GM23248 (cell line): ENCODE measurements at places on chromosomes 12 and 14. TPM values are rescaled to one million over a fixed set of nuclear protein-coding genes. Genes with fewer than 3 reads are reported as not detected.
A peak's percentile ranks its signal among the peaks of the same experiment; 100 is the strongest.

DNA sequence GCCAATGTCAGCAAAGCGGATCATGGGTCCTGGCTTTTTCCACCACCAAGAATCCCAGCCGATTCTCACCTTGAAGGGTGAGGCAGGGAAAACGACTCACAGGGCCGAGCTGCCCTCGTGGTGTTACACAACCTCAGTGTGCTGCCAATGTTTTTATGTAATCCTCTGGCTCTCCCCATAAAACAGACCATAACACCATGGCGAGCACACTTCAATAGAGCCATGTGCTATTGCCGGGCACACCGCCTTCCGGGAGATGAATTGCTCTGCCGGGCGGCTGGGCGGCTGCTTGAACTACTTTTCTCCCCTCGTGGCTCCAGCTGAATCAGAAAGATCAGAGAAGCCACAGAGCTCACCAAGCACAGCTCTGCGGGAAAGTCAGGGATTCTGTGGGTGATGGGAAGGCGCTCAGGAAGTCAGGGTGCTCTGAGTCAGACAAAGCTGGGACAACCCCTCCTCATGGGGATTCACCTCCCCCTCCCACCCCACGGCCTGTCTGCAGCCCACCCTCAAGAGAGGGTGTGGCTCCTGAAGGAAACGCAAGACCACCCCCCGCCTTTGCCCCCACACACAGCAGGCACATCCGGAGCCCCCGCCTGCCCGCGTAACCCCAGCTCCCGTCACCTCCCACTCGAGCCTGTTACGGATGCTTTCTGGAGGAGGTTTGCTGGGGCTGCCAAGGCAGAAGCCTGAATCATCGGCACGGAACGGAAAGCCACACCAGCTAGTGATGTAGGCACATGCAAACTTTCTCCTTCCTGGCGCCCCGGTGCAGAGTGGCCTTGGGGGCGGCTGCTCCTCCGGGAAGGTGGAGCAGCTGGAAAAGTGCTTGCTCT, 1.8 kb downstream of the GALNT9 start:
- H3K4me3 ChIP-seq: peak overlapping the region; percentile 60
- peak; percentile 98 for DNase-seq
- H3K27ac ChIP-seq: peak overlapping the region; percentile 78

- H3K4me1 ChIP-seq: no peaks in the 10 kb centered on the region
- H3K27ac ChIP-seq: no peak overlapping the region
- H3K36me3 ChIP-seq: no peaks in the 10 kb centered on the region
Measured at GRCh38 chr12:64323476-64324225, 66.9 kb downstream of the C12orf56 start.

GRCh38 chr14:95254288-95254687, 65.4 kb downstream of the CLMN start:
- DNase-seq: no peak
- H3K36me3 ChIP-seq: no peaks in the 10 kb centered on the region
- H3K4me3 ChIP-seq: no peak overlapping the region
- no peaks in the 10 kb centered on the region for H3K27me3 ChIP-seq

GRCh38 chr14:105203057-105203531, 22.0 kb upstream of the NUDT14 start:
- no peaks in the 10 kb centered on the region for H3K4me1 ChIP-seq
- no peaks in the 10 kb centered on the region for H3K36me3 ChIP-seq
- H3K27ac ChIP-seq: no peak overlapping the region
- peak; percentile 84 for DNase-seq

DNA sequence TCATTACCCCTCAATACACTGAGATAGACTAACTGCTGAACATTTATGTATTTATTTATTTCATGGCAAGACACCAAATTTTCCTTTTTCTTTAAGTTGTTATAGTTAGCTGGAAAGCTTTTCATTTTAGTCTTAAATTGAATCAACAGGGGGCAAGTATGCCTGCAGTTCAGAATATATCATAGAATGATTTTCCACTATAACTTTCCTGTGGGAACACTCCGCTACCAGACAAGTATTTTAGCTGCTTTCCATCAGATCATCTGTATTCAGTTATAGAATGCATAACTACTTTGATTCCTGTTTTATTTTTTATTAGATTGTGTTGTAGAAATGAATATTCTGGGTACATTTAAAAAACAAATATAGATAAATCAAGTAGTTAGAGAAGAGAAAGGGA, 102.0 kb downstream of the SLC6A15 start:
- no peak for DNase-seq
- H3K4me3 ChIP-seq: no peak overlapping the region
- H3K36me3 ChIP-seq: no peaks in the 10 kb centered on the region
- H3K27ac ChIP-seq: no peak overlapping the region

DNA sequence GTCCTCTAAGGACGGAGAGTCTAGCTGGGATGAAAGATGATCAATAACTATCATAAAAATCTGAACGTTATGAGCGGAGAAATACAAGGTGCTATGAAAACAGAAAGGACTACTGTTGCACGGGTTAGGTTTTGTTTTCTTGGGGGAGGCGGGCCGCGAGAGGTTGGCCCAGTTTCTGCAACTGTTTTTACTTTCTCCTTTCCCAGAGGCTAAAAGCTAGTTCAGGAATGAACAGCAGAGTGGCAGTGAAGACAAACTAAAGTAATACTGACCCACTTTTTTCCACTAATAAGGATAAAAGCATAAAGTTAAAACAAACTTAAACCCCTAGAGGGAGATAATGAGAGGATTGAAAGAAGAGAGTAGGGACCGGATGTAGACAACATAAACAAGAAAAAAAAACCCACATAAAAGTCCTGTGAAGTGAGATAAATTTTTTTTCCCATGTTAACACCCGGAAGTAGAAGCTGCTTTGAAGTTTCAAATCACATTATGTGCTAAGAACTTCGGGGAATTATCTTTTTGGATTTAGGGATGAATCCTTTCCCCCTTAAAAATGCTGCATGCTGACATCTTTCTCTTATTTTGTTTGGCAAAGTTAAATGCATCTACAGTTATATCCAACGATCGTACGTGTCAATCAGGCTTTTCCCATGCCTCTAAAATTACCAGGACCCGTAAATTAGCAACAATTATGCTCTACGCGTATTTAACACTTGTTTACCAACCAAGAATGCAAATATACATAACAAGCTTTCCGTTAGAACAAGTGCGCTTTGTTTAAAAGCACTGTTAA, 1.0 kb upstream of the CDK17 start:
- H3K4me1 ChIP-seq: peaks cover 19% of the 10 kb centered on the region
- no peaks in the 10 kb centered on the region for H3K27me3 ChIP-seq
- H3K36me3 ChIP-seq: no peaks in the 10 kb centered on the region

DNA sequence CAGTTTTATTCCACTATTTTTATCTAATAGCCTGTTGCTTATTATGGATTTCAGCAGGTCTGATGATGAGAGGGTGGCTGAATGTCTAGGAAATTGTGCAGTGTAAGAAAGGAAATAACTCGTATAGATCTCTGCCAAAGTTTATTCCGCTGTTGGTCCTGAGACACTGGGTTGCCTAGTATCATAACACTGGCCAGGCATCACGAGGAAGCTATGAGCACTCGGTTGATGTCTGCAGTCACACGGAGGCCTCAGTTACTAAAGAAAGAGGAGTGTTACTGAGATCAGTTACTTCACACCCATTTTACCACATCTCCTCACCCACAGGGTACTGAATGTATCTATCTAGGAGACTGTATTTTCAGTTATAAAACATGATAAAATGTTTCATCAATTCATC, 21.9 kb downstream of the BHLHE41 start:
- H3K36me3 ChIP-seq: no peaks in the 10 kb centered on the region
- no peak overlapping the region for H3K27ac ChIP-seq
- no peak for DNase-seq
- H3K4me3 ChIP-seq: no peak overlapping the region

DNA sequence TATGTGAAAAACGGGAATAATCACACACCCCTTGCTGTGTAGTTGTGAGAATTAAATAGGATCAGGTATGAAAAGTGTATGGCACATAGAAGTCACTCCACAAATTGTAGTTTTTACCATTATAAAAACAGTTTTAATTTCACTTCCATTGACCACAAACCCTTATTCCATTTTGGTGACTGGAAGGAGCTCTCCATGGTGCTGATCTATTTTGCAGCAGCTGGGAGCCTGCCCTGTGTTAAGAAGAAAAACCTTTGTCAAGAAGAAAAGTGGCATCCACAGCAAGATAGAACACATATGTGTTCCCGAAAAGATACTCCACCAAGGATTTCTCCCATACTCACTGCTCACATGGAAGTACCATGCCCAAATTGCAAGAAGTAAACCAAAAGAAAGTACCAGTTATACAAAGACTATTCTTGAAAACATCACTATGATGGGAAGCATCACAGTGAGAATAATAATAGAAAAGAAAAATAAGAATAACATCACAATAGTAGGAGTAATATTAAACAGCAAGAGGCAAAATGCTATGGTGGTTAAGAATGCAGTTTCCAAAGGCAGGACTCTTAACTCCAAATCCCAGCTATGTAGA, 58.7 kb downstream of the TUNAR start:
- no peaks in the 10 kb centered on the region for H3K4me1 ChIP-seq
- H3K4me3 ChIP-seq: no peak overlapping the region
- peak; percentile 57 for DNase-seq
- H3K27ac ChIP-seq: no peak overlapping the region
- H3K36me3 ChIP-seq: no peaks in the 10 kb centered on the region

- H3K4me3 ChIP-seq: no peak overlapping the region
- no peaks in the 10 kb centered on the region; the same call in 1 of the 2 replicates for H3K27me3 ChIP-seq
- no peaks in the 10 kb centered on the region for H3K36me3 ChIP-seq
- no peak for DNase-seq
- no peaks in the 10 kb centered on the region for H3K4me1 ChIP-seq
- no peak overlapping the region for H3K27ac ChIP-seq
Measured at GRCh38 chr12:116647813-116648212, 88.6 kb downstream of the MAP1LC3B2 start.

- peaks cover 83% of the 10 kb centered on the region for H3K27me3 ChIP-seq
- no peaks in the 10 kb centered on the region for H3K36me3 ChIP-seq
- no peak for DNase-seq
Measured at GRCh38 chr12:53758081-53758729, 6.4 kb upstream of the CISTR start.

DNA sequence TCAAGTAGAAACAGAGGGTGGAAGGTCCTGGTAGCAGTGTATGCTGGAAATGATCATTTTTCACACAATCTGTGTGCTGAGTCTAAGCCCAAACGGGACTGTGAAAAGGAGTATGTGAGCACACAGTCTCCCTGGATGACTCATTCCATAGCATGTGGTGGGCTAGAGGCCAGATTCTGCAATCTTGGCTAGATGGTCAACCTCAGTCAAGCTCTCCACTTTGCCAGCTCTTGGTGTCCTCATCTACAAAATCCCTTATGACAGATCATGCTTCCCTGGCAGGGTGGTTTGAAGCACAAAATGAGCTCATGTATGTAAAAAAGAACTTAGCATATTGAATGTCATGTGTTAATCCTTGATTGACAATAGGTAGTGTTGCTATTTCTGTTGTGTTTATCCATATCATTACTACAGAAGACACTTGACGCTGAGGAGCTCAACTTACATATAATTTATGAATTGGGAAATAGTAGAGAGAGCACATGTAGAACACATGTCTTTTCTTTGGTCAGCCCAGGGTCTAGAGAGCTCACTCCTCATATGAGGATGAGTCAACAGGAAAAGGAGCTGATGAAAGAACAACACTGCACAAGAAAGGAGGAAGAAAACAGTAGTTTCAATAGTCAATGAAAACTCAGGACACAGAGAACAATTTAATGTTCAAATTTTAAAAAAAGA, 517.5 kb downstream of the BCL11B start:
- no peak overlapping the region for H3K27ac ChIP-seq
- H3K4me1 ChIP-seq: no peaks in the 10 kb centered on the region
- no peak for DNase-seq
- no peaks in the 10 kb centered on the region for H3K36me3 ChIP-seq

DNA sequence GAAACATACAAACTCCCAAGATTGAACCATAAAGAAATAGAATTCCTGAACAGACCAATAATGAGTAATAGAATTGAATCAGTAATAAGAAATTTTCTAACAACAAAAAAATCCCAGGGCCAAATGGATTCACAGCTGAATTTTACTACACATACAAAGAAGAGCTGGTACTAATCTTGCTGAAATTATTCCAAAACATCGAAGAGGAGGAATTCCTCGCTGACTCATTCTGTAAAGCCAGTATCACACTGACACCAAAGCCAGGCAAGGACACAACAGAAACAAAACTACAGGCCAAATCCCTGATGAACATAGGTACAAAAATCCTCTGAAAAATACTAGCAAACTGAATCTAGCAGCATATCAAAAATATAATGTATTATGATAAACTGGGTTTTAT, 367.8 kb upstream of the CLEC14A start:
- H3K4me1 ChIP-seq: no peaks in the 10 kb centered on the region
- no peak overlapping the region for H3K27ac ChIP-seq
- H3K27me3 ChIP-seq: no peaks in the 10 kb centered on the region

- no peak overlapping the region for H3K27ac ChIP-seq
- H3K4me3 ChIP-seq: no peak overlapping the region
- DNase-seq: no peak
- peaks cover 4% of the 10 kb centered on the region for H3K4me1 ChIP-seq
- no peaks in the 10 kb centered on the region for H3K27me3 ChIP-seq
Measured at GRCh38 chr12:51234530-51234929, 4.1 kb upstream of the DAZAP2 start.

GRCh38 chr12:124539084-124540041, 28.0 kb downstream of the NCOR2 start:
- peaks cover 35% of the 10 kb centered on the region for H3K4me1 ChIP-seq
- no peaks in the 10 kb centered on the region for H3K27me3 ChIP-seq
- peak; percentile 41 for DNase-seq
- H3K4me3 ChIP-seq: no peak overlapping the region

GRCh38 chr12:121092034-121092433, 40.6 kb upstream of the P2RX7 start:
- H3K4me1 ChIP-seq: no peaks in the 10 kb centered on the region
- no peak overlapping the region for H3K27ac ChIP-seq
- H3K4me3 ChIP-seq: no peak overlapping the region
- 0 out of 2 replicates have a peak, but pooled peaks cover 8% of the 10 kb centered on the region for H3K27me3 ChIP-seq

DNA sequence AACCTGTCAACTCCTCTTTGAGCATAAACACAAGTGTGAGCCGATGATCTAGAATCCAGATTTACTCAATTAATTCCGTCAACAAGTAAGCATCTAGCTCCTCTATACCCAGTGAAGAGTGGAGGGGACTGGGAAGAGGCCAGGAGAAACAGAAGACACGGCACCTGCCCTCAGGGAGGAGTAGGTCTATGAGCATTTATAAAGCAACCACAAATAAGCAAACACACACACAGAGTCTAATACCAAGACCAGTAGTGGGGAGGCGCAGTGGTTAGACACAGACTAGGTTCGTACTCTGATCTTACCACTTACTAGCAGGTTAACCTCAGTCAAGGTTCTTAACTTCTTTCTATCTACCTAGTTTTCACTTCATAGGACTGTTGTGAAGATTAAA, 5.9 kb upstream of the FOXN3 start:
- no peak for DNase-seq
- H3K27me3 ChIP-seq: no peaks in the 10 kb centered on the region
- no peak overlapping the region for H3K4me3 ChIP-seq
- no peaks in the 10 kb centered on the region for H3K36me3 ChIP-seq
- no peak overlapping the region for H3K27ac ChIP-seq

- DNase-seq: peak; percentile 25
- H3K27me3 ChIP-seq: no peaks in the 10 kb centered on the region
- peaks cover 39% of the 10 kb centered on the region for H3K36me3 ChIP-seq
- H3K4me1 ChIP-seq: peaks cover 16% of the 10 kb centered on the region
Measured at GRCh38 chr12:76375470-76375869, 27.3 kb upstream of the BBS10 start.

Gene TRPV4
- total RNA-seq: 0.65 and 1.6 TPM in 2 replicates

Gene KRT85
- not detected in 2 replicates for total RNA-seq

Gene TAS2R31
- 0.97 and 1.4 TPM in 2 replicates for total RNA-seq

Gene CPM
- total RNA-seq: 8.5 and 13.7 TPM in 2 replicates

Gene RAB15
- 3.5 and 4.3 TPM in 2 replicates for total RNA-seq

Gene JAG2
- total RNA-seq: 0.13 and 1.5 TPM in 2 replicates

Gene ANKRD33
- not detected in 2 replicates for total RNA-seq

Gene SRGAP1
- 12.4 and 13.0 TPM in 2 replicates for total RNA-seq

Gene SERPINA12
- total RNA-seq: not detected in 2 replicates

Gene TMEM119
- 58.6 and 93.2 TPM in 2 replicates for total RNA-seq
